CD4-positive, CD25-positive, alpha-beta regulatory T cell (primary cell): ENCODE measurements at places on chromosomes 6 and 20. TPM values are rescaled to one million over a fixed set of nuclear protein-coding genes. Genes with fewer than 3 reads are reported as not detected.
A peak's percentile ranks its signal among the peaks of the same experiment; 100 is the strongest.

DNA sequence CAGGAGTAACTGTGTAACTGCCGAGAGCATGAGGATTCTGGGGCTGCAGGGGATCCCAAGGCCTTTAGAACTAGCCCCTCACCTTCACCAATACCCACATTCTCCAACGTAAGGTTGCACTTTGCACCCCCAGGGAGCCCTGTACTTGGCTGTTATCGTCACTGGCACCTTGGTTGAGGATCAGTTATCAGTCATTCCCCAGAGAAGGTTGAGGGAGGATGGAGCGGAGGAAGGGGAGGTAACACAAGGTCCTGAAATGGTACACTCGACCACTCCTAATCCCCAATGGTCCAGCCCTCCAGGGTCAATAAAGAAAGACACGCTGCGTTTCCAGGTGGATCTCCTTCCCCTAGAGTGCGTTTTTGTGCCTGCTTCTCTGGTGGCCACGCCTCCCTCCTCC, 1.1 kb upstream of the SPDEF start:
- DNase-seq = no peak

DNA sequence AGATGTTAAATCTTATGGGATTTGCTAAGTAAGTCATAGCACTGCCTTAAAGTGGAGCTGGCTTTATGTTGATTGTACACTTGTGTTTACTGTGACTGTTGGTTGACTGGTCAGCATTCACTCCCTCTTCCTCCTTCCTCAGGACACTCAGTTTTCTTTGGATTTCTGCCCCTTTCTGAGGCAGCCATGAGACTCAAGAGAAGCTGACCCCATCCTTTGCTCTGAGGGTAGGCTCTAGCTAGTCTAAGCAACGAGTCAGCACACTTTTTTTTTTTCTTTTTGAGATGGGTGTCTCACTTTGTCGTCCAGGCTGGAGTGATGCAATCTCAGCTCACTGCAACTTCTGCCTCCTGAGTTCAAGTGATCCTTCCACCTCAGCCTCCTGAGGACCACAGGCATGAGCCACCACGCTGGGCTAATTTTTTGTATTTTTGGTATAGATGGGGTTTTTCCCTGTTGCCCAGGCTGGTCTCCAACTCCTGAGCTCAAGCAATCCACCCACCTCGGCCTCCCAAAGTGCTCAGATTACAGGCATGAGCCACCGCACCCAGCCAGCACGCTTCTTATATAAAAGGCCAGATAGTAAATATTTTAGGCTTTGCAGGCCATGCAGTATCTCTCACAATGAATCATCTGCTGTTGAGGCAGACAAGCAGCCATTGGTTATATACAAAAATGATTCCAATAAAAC, 191.4 kb downstream of the NFATC2 start:
- no peak for DNase-seq

GRCh38 chr6:119627908-119628669, 278.5 kb upstream of the MAN1A1 start:
- no peak for DNase-seq

- DNase-seq = no peak
Measured at GRCh38 chr6:157608221-157609075, 214.6 kb upstream of the SNX9 start.

DNA sequence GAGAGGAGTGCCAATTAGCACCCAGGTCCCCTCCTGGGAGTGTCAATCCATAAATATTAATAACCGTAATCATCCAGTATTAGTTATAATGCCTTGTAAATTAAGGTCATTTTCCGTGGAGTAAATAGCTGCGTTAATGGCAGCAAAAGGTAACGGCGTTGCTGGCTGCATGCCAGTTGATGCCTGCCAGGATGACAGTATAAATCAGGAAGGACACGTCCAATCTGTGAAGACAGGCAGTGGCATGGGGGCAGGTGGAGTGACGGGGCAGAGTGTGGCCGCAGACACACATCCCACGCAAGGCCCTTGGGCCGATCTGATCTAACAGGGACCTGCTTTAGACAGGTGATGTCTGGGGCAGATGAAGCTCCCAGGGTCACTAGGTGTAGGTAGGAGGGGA, 49.1 kb downstream of the KCNB1 start:
- no peak for DNase-seq

DNA sequence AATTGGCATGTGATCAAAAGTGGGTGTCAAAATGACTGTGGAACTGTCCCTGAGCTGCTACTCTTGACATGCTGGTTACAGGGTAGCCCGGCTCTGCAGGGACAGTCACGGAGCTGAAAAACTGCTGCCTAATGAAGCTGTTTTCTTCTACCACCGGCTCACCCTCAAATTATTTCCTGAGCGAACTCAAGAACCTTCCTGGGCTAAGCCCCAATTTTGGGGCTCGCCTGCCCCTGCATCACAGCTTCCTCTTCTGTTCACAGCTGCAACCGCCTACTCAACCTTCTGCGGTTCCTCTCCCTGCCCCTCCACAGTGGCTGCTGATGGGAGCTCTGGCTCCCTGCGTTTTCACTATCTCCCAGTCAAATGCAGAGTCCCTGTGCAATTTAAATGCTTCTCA, 110.8 kb upstream of the MLN start:
- DNase-seq = peak; percentile 64

GRCh38 chr20:19932170-19932667, 84.9 kb upstream of the NAA20 start:
- DNase-seq = no peak

The NKAPL gene
- polyA plus RNA-seq = not detected

GRCh38 chr6:21872749-21873148, 279.2 kb downstream of the SOX4 start:
- no peak for DNase-seq

DNA sequence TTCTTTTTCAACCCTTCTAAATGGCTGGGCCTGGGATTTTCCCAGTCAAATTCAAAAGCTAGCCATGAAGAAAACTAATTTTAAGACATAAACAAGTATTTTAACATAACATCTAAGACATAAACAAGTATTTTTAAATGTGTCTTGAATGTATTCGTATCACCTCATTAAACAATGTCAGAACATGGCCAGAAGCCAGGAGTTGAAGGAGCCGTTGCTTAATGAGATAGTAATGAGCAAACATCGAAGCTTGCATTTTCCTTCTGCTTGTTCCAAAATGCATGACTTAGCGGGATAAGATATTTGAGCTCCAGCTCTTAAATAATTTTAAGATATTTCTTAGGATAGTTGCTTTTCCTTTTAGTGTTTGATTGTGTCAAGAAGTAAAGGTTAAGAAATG, 4.2 kb upstream of the RNF182 start:
- no peak for DNase-seq

- no peak for DNase-seq
Measured at GRCh38 chr6:84222426-84222825, 5.0 kb downstream of the CEP162 start.

GRCh38 chr6:38354037-38354381, 285.7 kb downstream of the BTBD9 start:
- DNase-seq = no peak

DNA sequence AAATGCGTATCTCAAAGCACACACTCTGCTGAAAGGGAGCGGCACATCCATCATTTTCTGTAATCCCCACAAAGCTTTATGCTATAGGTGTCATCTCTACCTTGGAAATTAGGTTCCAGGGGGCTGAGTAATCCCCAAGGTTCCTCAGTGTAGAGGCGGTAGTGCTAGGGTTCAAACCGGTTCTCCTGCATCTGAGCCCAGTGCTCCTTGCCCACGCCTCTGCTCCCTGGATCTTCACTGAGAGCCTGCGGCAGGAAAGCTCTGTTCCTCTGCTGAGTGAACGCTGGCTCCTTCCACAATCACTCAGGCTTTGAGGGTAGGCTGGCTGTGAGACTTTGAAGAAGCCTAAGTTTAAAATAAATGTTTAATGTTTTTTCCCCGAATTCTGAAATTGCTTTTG, 24.9 kb downstream of the SLC22A23 start:
- DNase-seq = no peak

DNA sequence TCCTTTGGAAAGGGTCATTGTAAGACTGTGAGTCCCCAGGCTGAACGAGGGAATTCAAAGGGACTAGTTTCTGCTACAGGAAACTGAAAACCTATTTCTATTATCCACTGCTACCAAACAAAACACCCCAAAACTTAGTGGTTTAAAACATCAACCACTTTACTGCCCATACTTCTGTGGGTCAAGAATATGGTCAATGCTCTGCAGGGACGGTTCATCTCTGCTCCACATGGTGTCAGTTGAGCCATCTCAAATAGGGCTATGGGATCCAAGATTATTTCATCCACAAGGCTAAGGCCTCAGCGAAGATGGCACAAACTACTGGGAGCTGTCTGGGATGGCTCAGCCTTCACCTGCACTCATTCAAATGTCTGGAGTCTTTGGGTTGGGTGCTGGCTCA, 65.5 kb downstream of the DZANK1 start:
- no peak for DNase-seq

The ZNF512B gene
- polyA plus RNA-seq = 0.47 TPM

DNA sequence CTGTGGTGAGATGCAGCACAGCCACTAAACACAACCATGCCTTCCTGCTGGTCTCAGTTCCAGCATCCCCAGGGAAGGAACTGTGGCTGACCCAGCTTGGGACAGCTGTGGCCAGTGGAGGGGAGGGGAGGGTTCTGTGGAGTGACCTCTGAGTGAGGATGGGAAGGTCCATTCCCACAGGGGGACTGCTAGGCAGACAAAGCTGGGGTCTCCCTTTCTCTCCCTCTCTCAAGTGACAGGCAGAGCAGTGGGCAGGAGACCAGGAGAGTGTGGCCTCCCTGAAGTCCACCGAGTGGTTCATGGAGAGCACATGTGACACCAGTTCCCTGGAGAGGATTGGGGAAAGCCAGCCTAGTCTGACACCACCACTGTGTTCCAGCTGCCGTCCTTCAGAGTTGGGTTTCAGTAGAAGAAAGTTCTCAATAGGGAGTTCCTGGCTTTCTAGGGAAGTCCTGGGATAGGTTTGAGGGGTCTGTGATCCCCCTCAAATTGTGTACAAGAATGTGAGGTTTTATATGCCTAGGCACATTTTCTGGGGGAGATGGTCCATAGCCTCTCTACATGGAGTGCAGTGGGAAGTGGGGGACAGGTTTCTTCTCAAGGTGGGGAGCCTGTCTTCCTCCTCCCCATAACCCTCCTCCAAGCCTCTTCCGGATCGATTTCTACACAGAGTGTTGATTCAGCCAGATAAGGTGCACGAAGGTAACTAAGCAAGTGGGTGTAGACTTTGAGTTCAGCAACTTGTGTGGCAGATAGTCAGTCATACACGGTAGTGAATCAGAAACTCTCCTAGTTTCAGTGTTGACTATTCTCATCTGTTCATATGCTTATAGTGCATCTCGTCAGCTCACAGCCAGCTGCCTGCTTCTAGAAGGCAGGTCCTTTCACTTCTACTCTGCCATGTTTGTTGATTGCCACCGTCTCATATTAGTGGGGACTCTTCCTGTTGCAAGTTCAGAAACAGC, 18.9 kb downstream of the MANBAL start:
- no peak for DNase-seq

- no peak for DNase-seq
Measured at GRCh38 chr6:39952167-39952566, 17.9 kb upstream of the MOCS1 start.

- DNase-seq = no peak
Measured at GRCh38 chr6:146613947-146614346, 15.2 kb downstream of the ADGB start.

DNA sequence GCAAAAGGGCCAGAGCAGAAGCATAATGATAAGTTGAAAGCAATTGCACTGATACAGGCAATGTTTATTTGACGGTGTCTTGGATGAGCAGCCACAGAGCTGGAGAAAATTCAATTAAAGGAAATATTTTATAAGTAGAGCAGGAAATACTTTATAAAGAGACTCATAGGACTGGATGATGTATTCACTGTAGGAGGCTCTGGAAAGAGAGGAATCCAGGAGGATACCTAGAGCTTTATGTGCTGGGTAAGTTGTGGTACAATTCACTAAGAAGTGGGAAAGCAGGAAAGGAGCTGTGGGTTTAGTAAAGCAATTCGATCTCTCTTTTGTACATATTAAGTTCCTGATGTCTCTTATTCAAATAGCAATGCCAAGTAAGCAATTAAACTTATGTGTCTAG, 86.3 kb downstream of the C6orf118 start:
- no peak for DNase-seq

The MAFB gene
- polyA plus RNA-seq = not detected

GRCh38 chr20:37257988-37258387, 3.6 kb downstream of the GHRH start:
- DNase-seq = no peak

The CNR1 gene
- not detected for polyA plus RNA-seq

The CAGE1 gene
- not detected for polyA plus RNA-seq

The DYNLT2 gene
- polyA plus RNA-seq = 1.1 TPM

The OXT gene
- 0.83 TPM for polyA plus RNA-seq

DNA sequence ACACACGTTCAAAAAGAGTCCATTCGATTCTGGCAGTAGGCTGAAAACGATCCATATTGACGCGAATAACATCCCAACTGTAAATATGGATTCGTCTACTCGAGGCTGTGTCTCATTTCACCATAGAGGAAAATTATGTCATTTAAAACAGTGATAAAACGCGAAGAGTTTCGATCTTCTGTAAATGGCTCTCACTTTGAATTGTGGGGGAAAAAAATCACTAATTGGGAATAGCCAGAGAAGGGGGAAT, 845 bp upstream of the MARCKS start:
- no peak for DNase-seq

- peak; percentile 48 for DNase-seq
Measured at GRCh38 chr20:36574366-36575135, 1.2 kb downstream of the TGIF2 start.

The HDGFL1 gene
- polyA plus RNA-seq = not detected

- DNase-seq = peak; percentile 62
Measured at GRCh38 chr6:27650620-27651370, 177.9 kb upstream of the ZNF184 start.

GRCh38 chr6:169252505-169253189, 999 bp downstream of the THBS2 start:
- DNase-seq = no peak

DNA sequence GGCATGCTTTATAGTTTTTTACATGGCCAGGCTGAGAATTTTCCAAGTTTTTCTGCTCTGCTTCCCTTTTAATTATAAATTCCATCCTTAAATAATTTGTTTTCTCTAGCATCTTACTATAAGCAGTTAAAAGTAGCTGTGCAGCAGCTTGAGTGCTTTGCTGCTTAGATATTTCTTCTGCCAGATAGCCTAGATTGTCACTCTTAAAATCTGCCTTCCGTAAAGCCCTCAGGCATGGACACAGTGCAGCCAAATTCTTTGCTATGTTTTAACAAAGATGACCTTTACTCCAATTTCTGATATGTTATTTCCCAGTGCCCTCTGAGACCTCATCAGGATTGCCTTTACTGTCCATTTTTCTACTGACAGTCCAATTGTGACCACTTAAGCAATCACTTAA, 92.6 kb upstream of the SGK1 start:
- DNase-seq = no peak

GRCh38 chr6:134041093-134041492, 11.3 kb downstream of the SLC2A12 start:
- no peak for DNase-seq
